ENCODE measurements at places on chromosomes 2 and 18. TPM values are rescaled to one million over a fixed set of nuclear protein-coding genes. Genes with fewer than 3 reads are reported as not detected.

SERPINB2 gene
- not detected for polyA plus RNA-seq

GRCh38 chr2:55843096-55843993 lies 80.2 kb downstream of the EFEMP1 start:
- DNase-seq = no peak

DNA sequence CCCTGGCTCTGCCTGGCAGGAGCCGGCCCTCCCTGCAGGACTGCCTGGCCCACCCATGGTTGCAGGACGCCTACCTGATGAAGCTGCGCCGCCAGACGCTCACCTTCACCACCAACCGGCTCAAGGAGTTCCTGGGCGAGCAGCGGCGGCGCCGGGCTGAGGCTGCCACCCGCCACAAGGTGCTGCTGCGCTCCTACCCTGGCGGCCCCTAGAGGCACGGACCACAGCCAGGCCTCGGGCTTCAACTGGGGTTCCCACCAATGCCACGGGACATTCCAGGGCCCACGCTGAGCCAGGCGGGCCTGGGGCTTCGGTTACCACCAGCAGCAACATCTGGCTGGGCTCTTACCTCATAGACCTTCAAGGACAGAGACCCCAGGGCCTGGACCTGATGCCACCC lies 6.1 kb upstream of the GMPPA start:
- DNase-seq = no peak

GRCh38 chr18:80046011-80046410 lies 11.8 kb downstream of the RBFA start:
- DNase-seq = no peak

GRCh38 chr2:63861220-63861822 lies 19.6 kb downstream of the UGP2 start:
- DNase-seq = peak; percentile 76

All from CD4-positive, CD25-positive, alpha-beta regulatory T cell (primary cell).